ENCODE measurements at places on chromosomes 16 and 17. TPM values are rescaled to one million over a fixed set of nuclear protein-coding genes. Genes with fewer than 3 reads are reported as not detected.
A peak's percentile ranks its signal among the peaks of the same experiment; 100 is the strongest.

- no peak for DNase-seq
Observed at GRCh38 chr17:45177563-45177962, 15.9 kb downstream of the HEXIM2 start.

GRCh38 chr17:32141258-32141657 is 1.0 kb upstream of the RHOT1 start:
- DNase-seq, result no peak

- DNase-seq, result peak; percentile 50
Observed at GRCh38 chr17:31535581-31535981, 144.1 kb downstream of the RAB11FIP4 start.

GRCh38 chr16:56688762-56689161 is 6.5 kb downstream of the MT1X start:
- no peak for DNase-seq

DNA sequence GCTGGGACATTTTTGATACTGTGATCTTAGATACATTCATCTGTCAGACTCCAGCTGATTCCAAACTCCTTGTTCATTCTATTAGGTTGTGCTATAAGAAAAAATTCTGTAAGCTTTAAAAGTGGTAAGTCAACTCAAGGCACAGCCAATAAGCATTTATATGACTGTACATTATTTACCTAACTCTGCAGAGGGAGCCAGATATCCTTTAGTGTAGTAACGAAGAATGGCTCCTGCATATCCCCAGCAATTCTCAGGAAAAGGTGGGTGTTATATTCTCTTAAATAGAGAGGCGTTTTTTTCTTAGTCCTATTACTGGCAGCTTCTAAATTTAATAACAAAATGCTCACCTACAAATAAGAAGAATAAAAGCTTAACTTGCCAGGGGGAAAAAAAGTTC is 374.3 kb upstream of the GOT2 start:
- no peak for DNase-seq

DNA sequence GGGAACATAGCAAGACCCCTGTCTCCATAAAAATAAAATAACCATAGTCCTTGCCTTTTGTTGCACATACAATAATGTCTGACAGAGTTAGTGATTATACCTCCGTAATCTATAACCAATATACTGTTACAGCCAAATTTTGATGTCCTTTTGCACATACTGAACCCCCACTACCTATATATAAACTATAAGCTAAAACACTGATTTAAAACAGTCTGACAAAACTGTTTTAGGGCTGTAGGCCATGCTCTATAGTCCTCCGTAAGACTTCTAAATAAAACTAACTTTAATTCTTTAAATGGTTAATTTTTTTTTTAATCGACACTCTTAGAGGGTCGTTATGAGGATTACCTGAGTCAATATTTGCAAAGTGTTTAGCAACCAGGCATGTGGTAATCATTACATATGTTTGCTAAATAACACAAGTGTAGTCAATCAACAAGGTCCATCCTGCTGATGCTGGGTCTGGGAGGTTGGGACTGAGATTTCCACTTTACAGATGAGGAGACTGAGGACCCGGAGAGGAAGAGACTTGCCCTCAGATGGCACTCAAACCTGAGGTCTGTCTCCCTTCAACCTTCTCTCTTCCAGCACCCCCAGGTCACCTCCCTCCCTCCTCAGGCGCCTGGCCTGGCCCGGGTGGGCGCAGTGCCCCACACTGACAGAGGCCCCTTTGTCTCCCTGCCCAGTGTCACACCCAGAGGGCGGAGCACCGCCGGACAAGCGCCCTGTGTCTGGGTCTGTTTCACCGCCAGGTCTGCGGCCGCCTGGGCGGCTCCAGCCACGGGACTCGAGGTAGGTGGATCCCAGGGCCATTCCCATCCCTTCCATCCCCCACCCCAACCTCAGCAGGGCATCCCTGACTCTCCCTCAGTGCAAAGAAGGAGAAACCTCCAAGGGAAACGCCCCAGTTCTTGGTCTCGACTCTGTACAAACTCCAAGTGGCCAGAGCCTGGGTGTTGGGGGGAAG is 10.3 kb downstream of the ZNF385C start:
- no peak for DNase-seq

- no peak for DNase-seq
Observed at GRCh38 chr17:62629556-62630364, 2.3 kb downstream of the MRC2 start.

DNA sequence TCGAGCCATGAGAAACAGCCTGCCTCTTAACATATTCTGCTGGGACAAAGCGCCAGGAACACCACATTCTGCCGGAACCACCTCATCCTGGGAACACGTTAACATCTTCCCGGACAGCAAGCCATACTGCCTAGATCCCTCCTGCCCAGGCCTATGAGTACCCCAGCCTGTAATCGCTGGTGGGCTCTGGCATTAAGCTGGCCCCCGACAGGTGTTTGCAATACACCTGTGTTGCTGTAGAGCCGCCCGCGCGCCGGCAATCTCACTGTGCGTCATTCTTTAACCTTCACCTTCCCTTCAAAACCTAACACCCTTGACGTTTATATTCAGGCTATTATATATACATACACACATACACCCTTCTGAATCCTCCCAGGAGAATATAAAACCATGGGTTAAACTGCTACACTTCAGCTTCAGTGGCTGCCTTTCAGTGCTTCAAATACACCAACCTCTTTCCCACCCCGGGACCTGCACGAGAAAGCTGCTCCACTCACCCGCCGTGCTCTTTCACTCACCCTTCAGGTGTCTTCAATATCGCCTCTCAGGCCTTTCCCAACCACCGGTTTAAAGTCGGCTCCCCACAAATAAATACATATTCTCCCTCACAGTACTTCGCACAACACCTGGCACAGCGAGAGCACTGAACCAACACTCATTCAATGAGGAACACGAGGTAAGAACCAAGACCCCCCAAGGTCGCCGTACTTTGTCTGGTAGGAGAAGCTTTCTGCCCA is 1.0 kb upstream of the ENDOV start:
- no peak for DNase-seq

The MMP25 gene
- 0.34 TPM for total RNA-seq

The WFIKKN1 gene
- 0.47 TPM for total RNA-seq

The TBC1D3H gene
- total RNA-seq, result not detected

The EXOC3L1 gene
- total RNA-seq, result not detected

Data from activated B cell treated with CpG ODN at 0.5 μM for 24 hours (primary cell).